Memory B cell (primary cell): ENCODE measurements at places on chromosomes 16 and 17.

GRCh38 chr17:57976594-57976993 is 11.5 kb downstream of the VEZF1 start:
- DNase-seq, result no peak
- no peaks in the 10 kb centered on the region for H3K27me3 ChIP-seq
- H3K4me3 ChIP-seq, result no peak overlapping the region
- peaks cover 4% of the 10 kb centered on the region for H3K4me1 ChIP-seq

GRCh38 chr17:81841866-81842265 is 7.0 kb upstream of the PPP1R27 start:
- no peaks in the 10 kb centered on the region for H3K27me3 ChIP-seq
- H3K27ac ChIP-seq, result no peak overlapping the region
- H3K4me3 ChIP-seq, result no peak overlapping the region
- peaks cover 7% of the 10 kb centered on the region for H3K36me3 ChIP-seq

- H3K4me1 ChIP-seq, result no peaks in the 10 kb centered on the region
- DNase-seq, result no peak
- no peak overlapping the region for H3K27ac ChIP-seq
- no peaks in the 10 kb centered on the region for H3K36me3 ChIP-seq
- H3K27me3 ChIP-seq, result peaks cover 4% of the 10 kb centered on the region
Observed at GRCh38 chr16:54952195-54952594, 21.5 kb downstream of the IRX5 start.

DNA sequence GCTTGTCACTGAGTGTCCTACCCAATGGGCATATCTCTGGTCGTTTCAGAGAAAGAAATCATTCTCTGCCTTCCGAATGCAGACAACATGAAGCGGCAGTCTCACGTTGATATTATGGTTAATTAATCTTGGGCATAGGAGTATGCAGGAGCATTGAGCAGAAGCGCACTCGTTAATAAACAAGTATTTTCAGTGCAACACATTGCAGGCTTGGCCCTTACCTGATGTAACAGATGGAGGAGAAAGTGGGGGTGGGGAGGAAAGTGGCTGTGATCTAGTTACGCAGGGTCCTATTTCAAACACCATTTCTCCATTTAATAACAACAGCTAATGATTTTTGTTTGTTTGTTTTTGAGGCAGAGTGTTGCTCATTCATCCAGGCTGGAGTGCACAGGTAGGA is 414.0 kb upstream of the RBFOX1 start:
- H3K27me3 ChIP-seq, result no peaks in the 10 kb centered on the region
- no peak overlapping the region for H3K4me3 ChIP-seq
- no peak for DNase-seq

DNA sequence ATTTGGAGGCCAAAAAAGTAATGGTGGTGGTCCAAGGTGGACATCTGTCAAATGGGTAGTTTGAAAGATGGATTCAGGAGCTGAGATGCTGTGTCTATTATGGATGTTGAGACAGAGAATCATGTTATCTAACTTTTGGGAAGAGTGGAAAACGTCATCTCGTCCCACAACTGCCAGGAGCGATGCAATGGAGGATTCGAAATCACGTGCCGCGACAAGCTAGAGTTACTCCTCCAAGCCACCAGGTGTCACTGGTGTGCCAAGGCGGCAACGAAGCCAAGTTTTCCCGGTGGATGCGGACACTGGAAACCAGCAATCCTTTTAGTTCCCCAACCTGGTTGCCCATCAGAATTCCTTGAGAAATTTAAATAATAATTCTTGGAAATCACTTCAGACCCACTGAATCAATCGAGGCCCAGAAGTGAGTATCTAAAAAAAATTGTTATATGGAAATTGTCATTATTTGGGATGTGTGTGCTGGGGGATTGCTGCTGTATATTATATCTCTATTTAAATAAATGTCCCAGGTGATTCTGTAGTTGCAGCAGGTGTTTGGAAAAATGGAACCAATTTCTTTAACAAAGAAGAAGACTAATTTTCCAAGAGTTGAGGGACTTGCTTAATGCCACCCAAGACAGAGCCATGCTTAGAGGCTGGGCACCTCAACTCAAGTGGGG is 206.1 kb downstream of the HAPSTR1 start:
- H3K36me3 ChIP-seq, result no peaks in the 10 kb centered on the region
- no peak for DNase-seq
- H3K4me3 ChIP-seq, result no peak overlapping the region
- no peaks in the 10 kb centered on the region for H3K4me1 ChIP-seq
- H3K27me3 ChIP-seq, result peaks cover 6% of the 10 kb centered on the region
- no peak overlapping the region for H3K27ac ChIP-seq

GRCh38 chr17:64420143-64420670 is 28.7 kb upstream of the MILR1 start:
- peak; percentile 31 for DNase-seq
- peaks cover 6% of the 10 kb centered on the region for H3K4me1 ChIP-seq
- no peaks in the 10 kb centered on the region for H3K36me3 ChIP-seq
- H3K27me3 ChIP-seq, result no peaks in the 10 kb centered on the region

- no peaks in the 10 kb centered on the region for H3K36me3 ChIP-seq
- peaks cover 8% of the 10 kb centered on the region for H3K27me3 ChIP-seq
- H3K4me1 ChIP-seq, result no peaks in the 10 kb centered on the region
- no peak for DNase-seq
- H3K4me3 ChIP-seq, result no peak overlapping the region
Observed at GRCh38 chr16:8505327-8505991, 84.9 kb downstream of the TMEM114 start.

GRCh38 chr17:31724619-31725018 is 134.4 kb downstream of the COPRS start:
- peaks cover 12% of the 10 kb centered on the region for H3K27me3 ChIP-seq
- no peaks in the 10 kb centered on the region for H3K36me3 ChIP-seq
- H3K4me3 ChIP-seq, result no peak overlapping the region
- DNase-seq, result no peak
- H3K27ac ChIP-seq, result no peak overlapping the region

- DNase-seq, result no peak
- H3K27me3 ChIP-seq, result no peaks in the 10 kb centered on the region
- no peak overlapping the region for H3K4me3 ChIP-seq
- peaks cover 14% of the 10 kb centered on the region for H3K4me1 ChIP-seq
- H3K27ac ChIP-seq, result no peak overlapping the region
Observed at GRCh38 chr17:1512351-1512750, 4.1 kb downstream of the INPP5K start.

- no peak overlapping the region for H3K27ac ChIP-seq
- no peaks in the 10 kb centered on the region for H3K4me1 ChIP-seq
- DNase-seq, result no peak
- no peaks in the 10 kb centered on the region for H3K36me3 ChIP-seq
Observed at GRCh38 chr16:87223656-87224248, 93.4 kb downstream of the C16orf95 start.

DNA sequence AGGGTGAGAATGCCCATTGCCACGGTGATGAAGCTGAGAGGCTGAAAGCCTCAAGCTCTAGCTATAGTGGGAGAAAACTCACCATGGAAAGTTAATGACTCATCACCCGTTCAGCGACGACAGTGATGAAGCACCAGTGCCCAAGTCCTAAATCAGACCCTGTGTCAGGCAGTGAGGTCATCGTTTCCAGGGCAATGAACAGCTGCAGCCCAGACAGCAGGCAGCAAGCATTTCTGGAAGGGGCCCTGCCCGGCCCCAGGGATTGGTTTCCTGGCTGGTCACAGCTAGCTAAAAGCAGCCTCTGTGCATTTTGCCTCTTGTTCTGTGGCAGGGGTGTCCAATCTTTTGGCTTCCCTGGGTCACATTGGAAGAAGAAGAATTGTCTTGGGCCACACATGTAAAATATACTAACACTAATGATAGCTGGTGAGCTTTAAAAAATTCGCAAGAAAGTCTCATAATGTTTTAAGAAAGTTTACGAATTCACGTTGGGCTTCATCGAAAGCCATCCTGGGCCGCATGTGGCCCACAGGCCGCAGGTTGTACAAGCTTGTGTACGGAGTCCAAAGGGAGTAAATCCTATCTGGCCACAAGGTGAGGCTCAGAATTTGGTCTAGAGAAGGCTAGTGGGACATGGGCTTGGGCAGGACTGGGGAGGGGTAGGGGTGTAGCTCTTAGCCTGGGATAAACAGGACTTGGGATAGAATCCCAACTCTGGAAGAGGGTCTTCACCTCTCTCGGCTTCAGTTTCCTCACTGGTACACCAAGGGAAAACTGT is 40.6 kb downstream of the MIS12 start:
- no peak for DNase-seq
- no peak overlapping the region for H3K27ac ChIP-seq
- H3K4me3 ChIP-seq, result no peak overlapping the region
- H3K36me3 ChIP-seq, result peaks cover 49% of the 10 kb centered on the region
- no peaks in the 10 kb centered on the region for H3K4me1 ChIP-seq

GRCh38 chr16:14172200-14172809 is 101.2 kb downstream of the MRTFB start:
- no peak for DNase-seq
- no peaks in the 10 kb centered on the region for H3K27me3 ChIP-seq
- H3K4me1 ChIP-seq, result peaks cover 7% of the 10 kb centered on the region
- peaks cover 21% of the 10 kb centered on the region for H3K36me3 ChIP-seq
- H3K4me3 ChIP-seq, result no peak overlapping the region

DNA sequence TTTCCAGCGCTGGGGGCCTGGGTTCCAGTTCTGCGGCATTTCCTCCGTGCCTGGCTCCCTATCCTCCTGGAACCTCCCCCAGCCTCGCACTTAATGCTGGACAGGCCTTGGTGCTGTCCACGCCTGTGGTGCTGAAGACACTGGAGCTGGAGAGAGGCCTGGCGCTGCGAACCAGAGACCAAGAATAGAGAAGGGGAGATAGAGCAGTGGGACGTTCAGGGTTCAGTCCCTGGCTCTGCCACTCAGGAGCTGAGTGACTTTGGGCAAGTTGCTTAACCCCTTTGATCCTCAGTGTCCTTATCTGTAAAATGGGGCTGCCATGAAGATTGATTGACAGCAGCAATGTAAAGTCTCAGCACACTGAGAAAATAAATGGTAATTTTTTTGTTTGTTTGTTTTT is 11.9 kb downstream of the SBK1 start:
- peaks cover 7% of the 10 kb centered on the region for H3K27me3 ChIP-seq
- no peaks in the 10 kb centered on the region for H3K4me1 ChIP-seq
- H3K36me3 ChIP-seq, result peaks cover 3% of the 10 kb centered on the region
- H3K27ac ChIP-seq, result no peak overlapping the region
- DNase-seq, result no peak

DNA sequence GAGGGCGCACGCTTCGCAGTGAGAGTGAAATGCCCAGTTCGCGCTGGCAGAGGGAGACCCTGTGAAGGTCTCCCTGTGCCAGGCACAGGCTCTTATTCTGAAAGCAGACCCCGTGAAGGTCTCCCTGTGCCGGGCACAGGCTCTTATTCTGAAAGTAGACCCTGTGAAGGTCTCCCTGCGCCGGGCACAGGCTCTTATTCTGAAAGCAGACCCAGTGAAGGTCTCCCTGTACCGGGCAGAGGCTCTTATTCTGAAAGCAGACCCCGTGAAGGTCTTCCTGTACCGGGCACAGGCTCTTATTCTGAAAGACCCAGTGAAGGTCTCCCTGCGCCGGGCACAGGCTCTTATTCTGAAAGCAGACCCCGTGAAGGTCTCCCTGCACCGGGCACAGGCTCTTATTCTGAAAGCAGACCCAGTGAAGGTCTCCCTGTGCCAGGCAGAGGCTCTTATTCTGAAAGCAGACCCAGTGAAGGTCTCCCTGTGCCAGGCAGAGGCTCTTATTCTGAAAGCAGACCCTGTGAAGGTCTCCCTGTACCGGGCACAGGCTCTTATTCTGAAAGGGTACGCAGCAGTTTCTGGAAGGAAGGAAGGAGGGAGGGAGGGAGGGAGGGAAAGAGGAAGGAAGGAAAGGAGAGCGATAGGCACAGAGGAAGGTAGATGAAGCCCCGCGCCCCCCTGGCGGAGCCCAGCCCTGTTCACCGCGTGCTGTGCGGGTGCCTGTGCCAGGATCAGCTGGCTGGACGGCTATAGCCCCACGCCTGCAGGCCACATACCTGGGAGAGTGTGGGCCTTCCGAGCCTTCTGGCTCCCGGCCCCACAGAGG is 55.3 kb downstream of the WDR45B start:
- H3K27me3 ChIP-seq, result no peaks in the 10 kb centered on the region
- peak overlapping the region; percentile 74 for H3K4me3 ChIP-seq
- H3K27ac ChIP-seq, result peak overlapping the region; percentile 75
- peak; percentile 51 for DNase-seq
- H3K4me1 ChIP-seq, result peaks cover 24% of the 10 kb centered on the region

DNA sequence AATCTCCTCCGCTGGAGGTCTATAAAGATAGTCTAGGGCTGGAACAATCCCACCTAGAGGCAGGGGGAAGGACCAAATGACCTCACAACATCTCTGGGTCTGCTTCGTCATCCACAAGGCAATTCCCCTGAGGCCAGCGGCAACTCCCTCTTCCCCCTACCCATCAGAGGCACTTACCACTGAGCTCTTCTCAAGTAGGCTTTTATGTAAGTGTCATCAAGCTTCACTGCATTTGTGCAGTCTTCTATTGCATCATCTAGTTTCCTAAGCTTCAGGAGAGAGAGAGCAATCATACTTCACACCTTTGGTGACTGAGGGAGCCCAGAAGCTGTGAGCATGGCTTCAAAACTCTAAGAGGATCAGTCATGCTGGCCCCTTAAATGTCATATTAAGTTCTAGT is 21.0 kb downstream of the CNP start:
- H3K27ac ChIP-seq, result no peak overlapping the region
- H3K4me1 ChIP-seq, result peaks cover 7% of the 10 kb centered on the region
- H3K36me3 ChIP-seq, result peaks cover 21% of the 10 kb centered on the region
- DNase-seq, result no peak

DNA sequence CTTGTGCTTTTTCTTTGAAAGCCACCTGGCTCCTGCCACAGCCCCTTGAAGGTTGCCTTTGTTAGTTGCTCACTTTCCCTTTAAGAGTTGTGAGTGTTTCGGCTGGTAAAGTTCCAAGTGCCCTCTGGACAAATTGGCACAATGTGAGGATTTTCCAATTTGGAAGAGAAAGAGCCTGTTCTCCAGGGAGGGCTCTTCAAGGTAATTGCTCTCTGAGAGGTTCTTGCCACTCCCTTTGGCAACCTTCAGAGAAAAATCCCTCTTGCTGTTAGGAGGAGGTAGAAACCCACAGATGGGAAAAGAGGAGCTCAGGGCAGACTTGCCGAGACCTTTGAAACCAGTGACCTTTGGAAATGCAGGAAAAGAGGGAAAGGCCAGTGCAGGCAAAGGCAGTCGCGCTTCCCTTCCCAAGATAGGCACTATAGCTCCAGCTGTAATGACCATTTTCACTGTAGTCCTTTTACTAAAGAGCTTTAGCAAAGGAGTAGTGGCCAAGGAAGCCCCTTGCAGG is 49.0 kb upstream of the AKAP1 start:
- peaks cover 3% of the 10 kb centered on the region for H3K4me1 ChIP-seq
- no peak for DNase-seq
- no peak overlapping the region for H3K4me3 ChIP-seq
- H3K27me3 ChIP-seq, result peaks cover 7% of the 10 kb centered on the region
- no peaks in the 10 kb centered on the region for H3K36me3 ChIP-seq

- H3K27ac ChIP-seq, result no peak overlapping the region
- peaks cover 5% of the 10 kb centered on the region for H3K27me3 ChIP-seq
- H3K4me1 ChIP-seq, result no peaks in the 10 kb centered on the region
Observed at GRCh38 chr17:49269356-49269755, 38.8 kb upstream of the PHOSPHO1 start.

GRCh38 chr16:20944861-20945574 is 44.4 kb downstream of the LYRM1 start:
- H3K4me3 ChIP-seq, result no peak overlapping the region
- DNase-seq, result no peak
- no peak overlapping the region for H3K27ac ChIP-seq
- H3K27me3 ChIP-seq, result peaks cover 1% of the 10 kb centered on the region
- H3K36me3 ChIP-seq, result no peaks in the 10 kb centered on the region
- H3K4me1 ChIP-seq, result peaks cover 6% of the 10 kb centered on the region
